ENCODE measurements at places on chromosomes 11 and 22. TPM values are rescaled to one million over a fixed set of nuclear protein-coding genes. Genes with fewer than 3 reads are reported as not detected.

DNA sequence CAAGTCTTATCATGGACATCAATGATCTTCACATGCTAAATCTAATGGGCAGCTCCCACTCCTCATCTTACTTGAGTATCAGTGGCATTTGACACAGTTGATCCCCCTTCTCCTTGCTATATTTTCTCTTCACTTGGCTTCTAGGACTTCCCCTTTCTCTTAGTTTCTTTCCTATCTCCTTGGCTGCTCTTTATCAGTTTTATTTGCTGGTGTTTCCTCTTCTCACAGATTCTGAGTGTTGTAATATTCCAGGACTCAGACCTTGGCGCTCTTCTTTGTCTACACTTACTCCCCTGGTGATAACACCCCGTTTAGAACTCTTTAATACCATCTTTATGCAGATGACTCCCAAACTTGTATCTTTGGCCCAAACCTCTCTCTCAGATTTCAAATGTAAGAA is 33.9 kb upstream of the RASSF10 start:
- DNase-seq, result no peak

GRCh38 chr11:93196816-93197379 is 893 bp downstream of the SLC36A4 start:
- DNase-seq, result no peak

DNA sequence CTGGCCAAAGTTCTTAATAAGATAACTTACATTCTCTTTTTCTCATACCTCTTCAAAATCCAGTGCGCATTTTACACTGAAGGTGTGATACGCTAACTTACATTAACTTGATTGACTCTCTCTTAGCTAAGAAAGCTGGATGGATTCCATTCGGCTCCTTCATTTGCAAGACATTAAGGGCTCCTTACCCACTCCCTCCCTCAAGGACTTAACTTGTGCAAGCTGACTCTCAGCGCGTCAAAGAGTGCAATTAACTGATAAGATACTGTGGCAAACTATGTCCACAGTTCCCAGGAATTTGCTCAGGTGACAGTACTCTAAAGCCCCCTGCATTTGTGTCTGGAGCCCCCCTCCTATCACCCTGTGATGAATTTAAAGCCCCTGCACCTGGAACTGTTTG is 6.4 kb upstream of the RFPL1 start:
- no peak for DNase-seq

DNA sequence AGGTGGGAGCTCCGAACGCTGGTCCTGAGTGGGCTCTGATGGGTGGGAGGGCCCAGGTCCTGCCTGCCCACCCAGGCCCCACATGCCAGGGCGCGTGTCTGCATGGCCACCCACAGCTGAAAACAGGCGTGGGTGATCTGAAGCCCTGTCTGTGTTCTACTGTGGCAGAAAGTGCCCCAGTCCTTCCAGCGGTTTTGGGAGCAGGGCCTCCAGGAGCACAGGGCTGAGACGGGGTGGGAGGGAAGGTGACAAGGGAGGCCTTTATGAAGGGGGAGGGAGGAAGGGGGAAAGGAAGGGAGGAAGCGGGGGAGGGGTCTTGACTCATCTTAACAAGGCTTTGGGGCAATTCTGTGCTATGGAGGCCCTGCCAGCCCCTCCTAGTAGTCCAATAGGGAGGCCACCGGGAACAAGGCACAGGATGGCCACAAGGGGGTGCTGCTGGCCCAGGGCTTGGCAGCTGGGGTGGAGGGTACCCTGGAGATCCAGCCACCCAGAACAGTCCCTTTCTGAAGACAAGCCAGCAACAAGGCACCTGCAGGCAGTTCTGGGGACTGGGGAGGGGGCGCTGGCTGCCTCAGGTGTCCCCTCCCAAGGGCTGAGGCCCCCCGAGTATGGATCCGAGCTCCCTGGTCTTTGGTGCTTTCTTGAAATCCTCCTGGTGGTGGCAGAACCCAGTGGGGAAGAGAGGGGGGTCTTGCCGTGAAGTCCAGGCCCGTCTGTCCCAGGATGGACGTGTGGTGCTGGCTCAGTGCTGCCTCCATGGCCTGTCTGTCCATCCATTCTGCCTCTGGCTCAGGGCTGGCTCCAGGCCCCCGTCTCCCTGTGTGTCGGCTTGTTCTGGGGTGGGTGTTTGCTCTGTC is 6.3 kb upstream of the FADS3 start:
- peak; percentile 92 for DNase-seq

GRCh38 chr11:83678831-83679584 is 392.8 kb upstream of the CCDC90B start:
- no peak for DNase-seq

- DNase-seq, result no peak
Observed at GRCh38 chr11:62539238-62539925, 7.2 kb downstream of the AHNAK start.

DNA sequence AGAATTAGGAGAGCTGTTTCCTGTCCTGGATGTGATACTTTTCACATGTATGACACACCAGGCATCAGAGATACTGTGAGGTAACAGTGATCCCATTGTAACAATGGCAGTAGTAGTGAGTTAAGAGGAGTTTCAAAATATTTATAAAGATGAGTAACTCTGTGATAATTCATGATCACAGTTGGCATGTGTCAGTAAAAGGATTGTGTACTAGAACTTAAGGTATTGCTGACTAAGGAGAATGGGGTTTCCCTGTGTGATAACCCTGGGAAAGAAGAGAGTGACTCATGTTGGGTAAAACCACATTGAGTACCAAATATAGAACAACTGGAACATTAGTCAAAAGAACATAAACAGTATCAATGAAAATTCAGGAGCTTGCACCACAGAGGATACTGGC is 22.9 kb upstream of the SLC5A1 start:
- DNase-seq, result no peak

LMNTD2 gene
- total RNA-seq, result 1.8 TPM

OR51E2 gene
- total RNA-seq, result not detected

JAML gene
- not detected for total RNA-seq

DNA sequence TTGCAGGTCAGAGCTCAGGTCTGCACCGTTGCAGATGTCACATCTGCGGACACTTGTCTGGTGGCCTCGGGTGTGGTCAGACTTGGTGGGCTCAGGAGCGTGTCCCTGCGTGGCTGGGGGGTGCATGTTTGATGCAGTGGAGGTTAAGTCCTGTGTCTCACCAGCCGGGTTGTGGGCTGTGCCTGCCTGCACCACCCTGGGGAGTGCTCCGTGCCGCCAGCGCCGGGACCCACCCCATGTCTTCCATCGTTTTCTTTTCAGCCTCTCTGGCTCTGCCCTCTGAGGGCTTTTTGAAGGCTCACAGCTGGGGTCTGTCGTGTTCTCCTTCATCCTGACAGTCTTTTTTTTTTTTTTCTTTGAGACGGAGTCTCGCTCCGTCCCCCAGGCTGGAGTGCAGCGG is 26.0 kb downstream of the PPIL2 start:
- DNase-seq, result no peak

NRGN gene
- total RNA-seq, result 30.7 TPM

DNA sequence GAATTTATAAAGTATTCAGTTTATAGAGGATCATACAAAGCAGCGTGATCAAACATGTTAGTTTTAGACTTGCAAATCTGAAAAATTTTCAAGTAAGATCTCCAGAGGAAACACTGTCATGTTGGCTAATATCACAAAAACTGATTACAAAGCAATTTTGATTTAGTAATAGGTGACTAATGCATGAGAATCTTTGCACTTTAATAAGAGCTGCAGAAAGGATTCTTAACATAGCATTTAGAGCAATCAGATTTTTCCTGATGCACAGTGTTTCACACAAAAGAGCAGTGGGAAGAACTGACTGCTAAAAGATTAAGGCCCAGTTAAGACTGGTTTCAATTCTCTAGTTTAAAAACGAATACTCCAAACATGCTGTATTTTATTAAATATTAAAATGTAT is 321.2 kb downstream of the GUCY1A2 start:
- no peak for DNase-seq

DNA sequence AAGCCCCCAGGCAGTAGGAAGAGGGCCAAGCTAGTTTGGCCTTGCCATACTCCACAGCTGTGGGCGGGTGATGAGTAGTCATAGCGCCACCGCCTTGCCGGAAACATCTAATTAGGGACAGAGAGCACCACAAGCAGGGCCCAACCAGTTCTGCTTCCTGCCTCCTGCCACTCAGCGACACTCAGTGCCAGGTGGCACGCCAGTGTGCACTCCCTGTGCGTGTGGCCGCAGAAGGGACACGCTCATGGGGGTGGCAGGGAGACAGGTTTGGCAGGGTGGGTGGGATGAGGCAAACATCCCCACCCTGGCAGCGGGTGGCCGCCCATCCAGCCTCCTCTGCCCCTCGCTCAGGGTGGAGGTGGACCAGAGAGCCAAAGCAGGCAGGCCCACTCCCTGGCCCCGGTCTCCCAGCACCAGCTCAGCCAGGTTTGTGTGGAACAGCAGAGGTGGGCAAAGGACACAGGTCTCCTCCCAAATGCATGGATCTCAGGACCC is 4.9 kb downstream of the OVOL1 start:
- no peak for DNase-seq

ACR gene
- not detected for total RNA-seq

- no peak for DNase-seq
Observed at GRCh38 chr11:13298765-13299164, 21.2 kb downstream of the BMAL1 start.

MYO7A gene
- total RNA-seq, result 2.1 TPM

TSPO gene
- total RNA-seq, result 11.1 TPM

GLYAT gene
- not detected for total RNA-seq

GRCh38 chr22:29604076-29604360 is 585 bp downstream of the NF2 start:
- no peak for DNase-seq

- DNase-seq, result no peak
Observed at GRCh38 chr22:46053563-46054090, 76.7 kb upstream of the WNT7B start.

GRCh38 chr11:9525116-9525515 is 48.4 kb upstream of the WEE1 start:
- DNase-seq, result no peak

DNA sequence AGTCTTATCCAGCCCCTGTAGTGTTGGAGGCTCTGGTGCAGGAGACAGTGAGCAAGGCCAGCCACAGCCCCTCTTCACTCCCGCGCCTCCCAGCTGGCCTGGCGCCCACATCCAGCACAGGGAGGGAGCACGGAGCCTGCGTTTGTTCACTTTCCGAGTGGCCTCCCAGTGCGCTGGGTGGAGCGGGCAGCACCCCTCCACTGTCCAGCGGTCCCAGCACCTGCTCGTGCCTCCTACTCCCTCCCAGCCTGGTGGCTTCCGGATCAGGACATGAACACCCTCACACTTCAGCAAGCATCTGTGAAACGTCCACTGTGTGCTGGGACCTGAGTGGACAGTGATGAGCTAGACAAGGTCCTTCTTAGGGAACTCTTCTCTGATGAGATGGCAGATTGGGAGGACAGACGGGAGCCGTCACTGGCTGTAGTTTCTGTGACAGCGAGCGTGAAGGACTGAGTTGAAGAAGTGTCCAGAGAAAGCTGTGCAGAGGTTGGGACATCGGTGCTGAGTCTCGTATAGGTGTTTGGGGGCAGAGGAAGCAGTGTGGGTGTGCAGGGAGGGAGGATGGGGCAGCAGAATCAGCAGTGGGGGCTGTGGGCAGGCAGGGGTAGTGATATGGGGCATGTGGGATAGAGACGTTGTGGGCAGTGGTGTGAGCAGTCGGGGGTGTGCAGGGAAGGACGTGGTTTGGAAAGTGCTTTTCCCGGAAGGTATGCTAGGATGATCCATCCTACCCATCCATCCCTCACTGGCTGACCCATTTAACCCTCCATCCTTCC is 256.8 kb downstream of the TBC1D22A start:
- no peak for DNase-seq

TMEM80 gene
- total RNA-seq, result 26.8 TPM

ZDHHC8 gene
- 82.1 TPM for total RNA-seq

KCNJ1 gene
- total RNA-seq, result not detected

DNA sequence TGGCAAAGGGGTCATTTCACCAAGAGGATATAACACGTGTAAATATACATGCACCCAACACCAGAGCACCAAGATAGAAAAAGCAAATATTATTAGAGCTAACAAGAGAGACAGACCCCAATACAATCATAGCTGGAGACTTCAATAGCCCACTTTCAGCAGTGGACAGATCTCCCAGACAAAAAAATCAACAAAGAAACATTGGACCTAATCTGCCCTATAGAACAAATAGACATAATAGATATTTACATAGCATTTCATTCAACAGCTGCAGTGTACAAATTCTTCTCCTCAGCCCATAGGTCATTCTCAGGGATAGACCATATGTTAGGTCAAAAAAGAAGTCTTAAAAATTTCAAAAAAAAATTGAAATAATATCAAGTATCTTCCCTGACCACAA is 312.8 kb downstream of the TTC28 start:
- no peak for DNase-seq

GRCh38 chr11:60625262-60625661 is 74.2 kb upstream of the MS4A8 start:
- no peak for DNase-seq

GRCh38 chr22:20173246-20173645 is 22.4 kb upstream of the CCDC188 start:
- DNase-seq, result no peak

GRCh38 chr22:40156001-40156516 is 21.7 kb upstream of the TNRC6B start:
- no peak for DNase-seq

GRCh38 chr22:44659140-44659539 is 42.9 kb upstream of the PRR5 start:
- no peak for DNase-seq

GRCh38 chr22:44611880-44612496 is 90.0 kb upstream of the PRR5 start:
- DNase-seq, result no peak

DNA sequence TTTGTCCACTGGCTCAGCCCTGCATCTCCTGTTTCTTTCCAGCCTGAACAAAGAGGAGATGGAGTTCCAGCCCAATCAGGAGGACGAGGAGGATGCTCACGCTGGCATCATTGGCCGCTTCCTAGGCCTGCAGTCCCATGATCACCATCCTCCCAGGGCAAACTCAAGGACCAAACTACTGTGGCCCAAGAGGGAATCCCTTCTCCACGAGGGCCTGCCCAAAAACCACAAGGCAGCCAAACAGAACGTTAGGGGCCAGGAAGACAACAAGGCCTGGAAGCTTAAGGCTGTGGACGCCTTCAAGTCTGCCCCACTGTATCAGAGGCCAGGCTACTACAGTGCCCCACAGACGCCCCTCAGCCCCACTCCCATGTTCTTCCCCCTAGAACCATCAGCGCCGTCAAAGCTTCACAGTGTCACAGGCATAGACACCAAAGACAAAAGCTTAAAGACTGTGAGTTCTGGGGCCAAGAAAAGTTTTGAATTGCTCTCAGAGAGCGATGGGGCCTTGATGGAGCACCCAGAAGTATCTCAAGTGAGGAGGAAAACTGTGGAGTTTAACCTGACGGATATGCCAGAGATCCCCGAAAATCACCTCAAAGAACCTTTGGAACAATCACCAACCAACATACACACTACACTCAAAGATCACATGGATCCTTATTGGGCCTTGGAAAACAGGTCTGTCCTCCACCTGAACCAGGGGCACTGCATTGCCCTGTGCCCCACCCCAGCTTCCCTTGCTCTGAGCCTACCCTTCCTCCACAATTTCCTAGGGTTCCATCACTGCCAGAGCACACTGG is 5.0 kb downstream of the FTH1 start:
- no peak for DNase-seq

GRCh38 chr11:21866781-21867180 is 326.1 kb upstream of the ANO5 start:
- DNase-seq, result no peak

- DNase-seq, result no peak
Observed at GRCh38 chr11:26522912-26523610, 49.0 kb downstream of the MUC15 start.

- DNase-seq, result no peak
Observed at GRCh38 chr22:45163099-45163450, 650 bp upstream of the NUP50 start.
